ENCODE measurements at places on chromosomes 16 and 17. TPM values are rescaled to one million over a fixed set of nuclear protein-coding genes. Genes with fewer than 3 reads are reported as not detected.

- H3K4me3 ChIP-seq: peak overlapping the region; percentile 49
- H3K36me3 ChIP-seq: no peaks in the 10 kb centered on the region
- peak overlapping the region; percentile 80 for H3K27ac ChIP-seq
Measured at GRCh38 chr17:78314683-78315354, 45.1 kb downstream of the SOCS3 start.

- DNase-seq: peak; percentile 62
- H3K4me3 ChIP-seq: no peak overlapping the region
- H3K36me3 ChIP-seq: peaks cover 57% of the 10 kb centered on the region
- H3K4me1 ChIP-seq: peaks cover 28% of the 10 kb centered on the region
- no peak overlapping the region for H3K27ac ChIP-seq
Measured at GRCh38 chr17:2691069-2691871, 20.3 kb downstream of the CLUH start.

GRCh38 chr16:363766-364490, 6.4 kb downstream of the MRPL28 start:
- H3K4me3 ChIP-seq: no peak overlapping the region
- no peaks in the 10 kb centered on the region for H3K4me1 ChIP-seq
- peaks cover 5% of the 10 kb centered on the region for H3K27me3 ChIP-seq
- peaks cover 22% of the 10 kb centered on the region for H3K36me3 ChIP-seq

GRCh38 chr16:49195237-49195548, 86.4 kb downstream of the CBLN1 start:
- peaks cover 7% of the 10 kb centered on the region for H3K27me3 ChIP-seq
- no peak overlapping the region for H3K4me3 ChIP-seq
- H3K4me1 ChIP-seq: no peaks in the 10 kb centered on the region
- H3K27ac ChIP-seq: no peak overlapping the region
- no peak for DNase-seq

- no peak overlapping the region for H3K4me3 ChIP-seq
- no peaks in the 10 kb centered on the region for H3K36me3 ChIP-seq
- DNase-seq: no peak
- H3K27ac ChIP-seq: no peak overlapping the region
- no peaks in the 10 kb centered on the region for H3K4me1 ChIP-seq
Measured at GRCh38 chr17:60103957-60104356, 25.2 kb upstream of the HEATR6 start.

GRCh38 chr17:42050393-42051012, at the start of gene C17orf113:
Gene C17orf113, minus strand, starts transcription at chr17:42050601. Its CDS starts 7,225 bp downstream, at chr17:42043376.
- DNase-seq: peak; percentile 81
- peak within 1 kb of the TSS; percentile 60 for H3K27ac ChIP-seq
- H3K4me3 ChIP-seq: peak within 1 kb of the TSS; percentile 67
- H3K36me3 ChIP-seq: no peaks in the 10 kb centered on the region
- H3K27me3 ChIP-seq: peaks cover 9% of the 10 kb centered on the region

DNA sequence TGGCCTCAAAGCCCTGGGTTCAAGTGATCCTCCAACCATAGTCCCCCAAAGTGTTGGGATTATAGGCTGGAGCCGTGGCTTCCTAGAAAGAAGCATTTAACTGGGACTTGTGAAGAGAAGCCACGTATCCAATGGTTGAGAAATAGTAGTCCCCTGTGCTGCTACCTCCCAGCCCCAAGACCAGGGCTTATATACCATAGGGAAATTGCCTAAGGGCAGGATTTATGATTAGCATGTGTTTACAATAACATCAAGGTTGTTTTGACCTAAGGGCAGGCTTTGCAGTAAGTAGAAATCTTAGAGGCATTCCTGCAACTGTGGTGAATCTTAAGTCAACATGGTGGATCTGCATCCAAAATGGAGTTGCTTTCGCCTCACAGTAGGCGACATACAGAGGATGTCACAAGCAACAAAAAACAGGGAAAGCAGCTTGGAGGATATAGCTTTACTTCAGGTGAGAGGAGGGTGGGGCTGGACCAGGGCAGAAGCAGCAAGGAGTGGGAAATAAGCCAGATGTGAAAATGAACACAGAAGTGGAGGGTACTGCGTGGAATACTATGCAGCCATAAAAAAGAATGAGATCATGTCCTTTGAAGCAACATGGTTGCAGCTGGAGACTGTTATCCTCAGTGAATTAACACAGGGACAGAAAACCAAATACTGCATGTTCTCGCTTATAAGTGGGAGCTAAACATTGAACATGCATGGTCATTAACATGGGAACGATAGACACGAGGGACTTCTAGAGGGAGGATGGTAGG, 18.7 kb upstream of the NSMCE1 start:
- H3K4me3 ChIP-seq: no peak overlapping the region
- no peak for DNase-seq
- peaks cover 15% of the 10 kb centered on the region for H3K4me1 ChIP-seq
- no peaks in the 10 kb centered on the region for H3K36me3 ChIP-seq

DNA sequence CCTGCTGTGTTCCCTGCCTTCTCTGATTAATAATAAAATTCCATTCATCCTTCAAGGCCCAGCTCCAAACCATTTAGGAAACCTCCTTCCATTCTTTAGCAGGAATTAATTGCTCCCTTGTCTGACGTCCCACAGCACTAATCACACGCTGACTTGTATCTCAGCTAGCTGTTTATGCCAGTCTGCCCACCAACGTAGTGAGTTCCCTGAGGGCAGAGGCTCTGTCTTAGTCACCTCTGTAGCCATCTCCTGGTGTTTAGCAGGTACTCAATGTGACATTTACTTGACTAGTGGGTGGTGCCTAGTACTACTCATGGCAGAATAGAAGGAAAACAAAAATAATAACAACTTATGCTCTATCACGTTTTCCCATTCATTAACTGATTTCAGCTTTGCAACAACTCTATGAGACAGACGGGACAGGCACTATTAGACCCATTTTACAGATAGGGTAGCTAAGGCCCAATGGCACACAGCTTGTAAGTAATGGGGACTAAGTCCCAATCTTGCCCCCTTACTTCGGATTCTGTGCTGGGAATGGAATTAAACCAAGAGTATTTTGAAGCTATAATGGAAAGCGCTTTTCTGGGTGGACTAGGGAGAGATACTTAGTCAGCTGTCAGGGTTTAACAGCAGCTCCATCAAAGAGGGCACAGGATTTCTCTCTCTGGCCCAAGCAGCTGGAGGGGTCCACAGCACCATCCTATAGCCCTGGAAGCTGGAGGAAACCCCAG, 931 bp upstream of the WIPF2 start:
- DNase-seq: no peak
- H3K4me1 ChIP-seq: no peaks in the 10 kb centered on the region
- no peak overlapping the region for H3K4me3 ChIP-seq
- no peaks in the 10 kb centered on the region for H3K27me3 ChIP-seq
- H3K36me3 ChIP-seq: no peaks in the 10 kb centered on the region
- H3K27ac ChIP-seq: peak overlapping the region; percentile 90

DNA sequence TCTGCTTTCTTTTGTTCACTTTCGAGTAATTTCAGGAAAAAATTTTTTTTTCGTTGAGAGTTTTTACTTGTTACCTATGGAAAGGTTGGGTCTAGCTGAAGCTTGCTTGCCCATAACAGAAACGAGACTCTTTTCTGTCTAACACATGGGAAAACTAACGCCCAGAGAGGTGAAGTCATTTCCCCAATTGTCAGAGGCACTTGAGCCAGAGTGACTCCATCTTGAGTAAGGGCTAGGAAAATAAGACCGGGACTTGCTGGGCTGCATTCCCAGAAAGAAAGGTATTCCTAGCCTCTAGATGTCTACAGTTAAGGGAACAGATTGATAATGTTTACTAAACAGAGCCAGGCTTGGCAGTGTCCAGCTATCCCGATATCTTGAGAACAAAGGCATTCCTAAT, 26.8 kb downstream of the PRKCB start:
- no peak for DNase-seq
- no peaks in the 10 kb centered on the region for H3K27me3 ChIP-seq
- H3K27ac ChIP-seq: no peak overlapping the region
- H3K36me3 ChIP-seq: no peaks in the 10 kb centered on the region
- no peak overlapping the region for H3K4me3 ChIP-seq
- peaks cover 35% of the 10 kb centered on the region for H3K4me1 ChIP-seq

DNA sequence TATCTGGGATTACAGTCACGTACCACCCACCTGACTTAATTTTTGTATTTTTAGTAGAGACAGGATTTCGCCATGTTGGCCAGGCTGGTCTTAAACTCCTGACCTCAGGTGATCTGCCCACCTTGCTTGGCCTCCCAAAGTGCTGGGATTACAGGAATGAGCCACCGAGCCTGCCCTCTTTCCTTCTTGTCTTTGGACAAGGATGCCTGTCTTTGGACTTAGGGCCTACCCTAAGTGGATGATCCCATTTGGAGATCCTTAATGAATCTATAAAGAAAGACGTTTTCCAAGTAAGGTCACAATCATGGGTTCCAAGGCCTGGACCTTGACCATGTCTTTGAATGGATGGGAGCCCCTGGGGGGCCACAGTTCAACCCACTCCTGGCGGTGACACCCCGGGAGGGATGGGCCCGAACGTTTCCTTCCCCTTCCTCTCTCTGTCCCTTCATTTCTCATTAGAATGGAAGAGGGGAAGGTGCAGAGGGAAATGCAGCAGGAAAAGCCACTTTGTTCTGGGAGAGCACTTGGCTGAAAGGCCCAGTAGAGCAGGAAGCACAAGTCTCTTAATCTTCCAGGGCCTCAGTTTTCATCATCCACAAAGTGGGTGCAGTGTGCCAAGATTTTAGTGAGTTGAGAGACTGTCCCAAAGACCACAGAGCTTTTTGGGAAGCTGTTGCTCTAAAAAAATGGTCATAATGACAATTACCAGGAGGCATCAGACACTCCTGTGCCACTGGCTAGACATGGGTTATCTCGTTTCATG, 353.3 kb downstream of the SEC14L1 start:
- H3K4me1 ChIP-seq: peaks cover 31% of the 10 kb centered on the region
- H3K27me3 ChIP-seq: no peaks in the 10 kb centered on the region
- H3K36me3 ChIP-seq: peaks cover 64% of the 10 kb centered on the region

GRCh38 chr17:50360486-50361115, 12.4 kb downstream of the MRPL27 start:
- H3K4me1 ChIP-seq: peaks cover 7% of the 10 kb centered on the region
- H3K27ac ChIP-seq: no peak overlapping the region

DNA sequence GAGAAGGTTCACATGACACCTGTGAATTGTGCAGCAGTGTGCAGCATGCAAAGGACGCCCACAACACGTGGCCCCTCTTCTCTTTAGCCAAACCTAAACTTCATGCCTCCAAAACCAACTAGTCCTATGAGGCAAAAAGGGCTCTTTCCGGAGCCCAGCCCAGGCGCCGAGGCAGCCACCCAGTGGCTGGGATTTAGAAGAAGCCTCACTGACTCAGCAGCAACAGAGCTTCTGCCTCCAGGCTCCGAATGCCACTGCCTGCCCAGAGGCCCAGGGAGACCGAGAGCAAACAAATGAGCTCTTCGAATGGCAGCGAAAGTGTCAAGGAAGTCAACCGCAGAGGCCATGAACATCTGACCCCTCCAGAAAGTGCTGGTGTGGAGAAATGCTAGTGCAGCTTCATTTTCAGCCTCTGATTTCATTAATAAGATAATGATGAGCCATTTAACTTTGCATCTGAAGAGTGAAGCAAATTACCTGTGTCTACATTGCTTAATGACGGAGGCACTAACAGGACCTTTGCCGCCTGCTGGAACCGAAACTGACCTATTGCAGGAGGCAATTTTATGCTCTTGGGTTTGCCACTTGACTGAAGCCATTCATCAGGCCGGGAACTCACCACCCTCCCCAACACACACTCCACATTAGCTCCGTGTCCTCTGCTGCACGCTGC, 157.7 kb upstream of the RPL38 start:
- H3K4me3 ChIP-seq: no peak overlapping the region
- no peak overlapping the region for H3K27ac ChIP-seq
- no peaks in the 10 kb centered on the region for H3K36me3 ChIP-seq
- no peak for DNase-seq
- no peaks in the 10 kb centered on the region for H3K4me1 ChIP-seq
- peaks cover 22% of the 10 kb centered on the region for H3K27me3 ChIP-seq

DNA sequence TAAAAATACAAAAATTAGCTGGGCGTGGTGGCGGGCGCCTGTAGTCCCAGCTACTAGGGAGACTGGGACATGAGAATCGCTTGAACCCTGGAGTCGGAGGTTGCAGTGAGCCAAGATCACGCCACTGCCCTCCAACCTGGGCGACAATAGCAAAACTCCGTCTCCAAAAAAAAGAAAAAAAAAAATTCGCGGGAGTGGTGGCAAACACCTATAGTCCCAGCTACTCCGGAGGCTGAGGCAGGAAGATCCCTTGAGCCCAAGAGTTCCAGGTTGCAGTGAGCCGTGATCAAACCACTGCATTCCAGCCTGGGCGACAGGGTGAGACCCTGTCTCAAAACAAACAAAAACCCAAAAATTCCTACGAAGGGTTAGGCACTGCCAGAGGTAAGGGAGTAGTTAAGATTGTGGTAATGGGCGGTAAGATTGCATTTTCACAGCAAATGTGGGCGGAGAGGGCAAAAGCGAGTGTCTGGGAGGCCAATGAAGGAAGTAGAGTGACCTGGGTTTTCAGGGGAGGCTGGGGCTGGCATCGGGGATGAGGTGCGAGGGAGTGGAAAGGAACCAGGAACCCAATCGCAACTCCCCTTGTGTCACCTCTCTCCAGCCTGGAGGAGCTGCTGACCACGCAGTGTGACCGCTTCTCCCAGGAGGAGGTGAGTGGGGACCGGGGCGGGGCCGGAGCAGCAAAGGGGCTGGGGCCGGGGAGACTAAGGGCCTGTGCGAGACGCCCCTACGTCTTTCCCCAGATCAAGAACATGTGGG, 2.6 kb downstream of the MYL11 start:
- DNase-seq: no peak
- no peaks in the 10 kb centered on the region for H3K36me3 ChIP-seq
- H3K4me3 ChIP-seq: peak overlapping the region; percentile 66
- H3K27me3 ChIP-seq: no peaks in the 10 kb centered on the region

DNA sequence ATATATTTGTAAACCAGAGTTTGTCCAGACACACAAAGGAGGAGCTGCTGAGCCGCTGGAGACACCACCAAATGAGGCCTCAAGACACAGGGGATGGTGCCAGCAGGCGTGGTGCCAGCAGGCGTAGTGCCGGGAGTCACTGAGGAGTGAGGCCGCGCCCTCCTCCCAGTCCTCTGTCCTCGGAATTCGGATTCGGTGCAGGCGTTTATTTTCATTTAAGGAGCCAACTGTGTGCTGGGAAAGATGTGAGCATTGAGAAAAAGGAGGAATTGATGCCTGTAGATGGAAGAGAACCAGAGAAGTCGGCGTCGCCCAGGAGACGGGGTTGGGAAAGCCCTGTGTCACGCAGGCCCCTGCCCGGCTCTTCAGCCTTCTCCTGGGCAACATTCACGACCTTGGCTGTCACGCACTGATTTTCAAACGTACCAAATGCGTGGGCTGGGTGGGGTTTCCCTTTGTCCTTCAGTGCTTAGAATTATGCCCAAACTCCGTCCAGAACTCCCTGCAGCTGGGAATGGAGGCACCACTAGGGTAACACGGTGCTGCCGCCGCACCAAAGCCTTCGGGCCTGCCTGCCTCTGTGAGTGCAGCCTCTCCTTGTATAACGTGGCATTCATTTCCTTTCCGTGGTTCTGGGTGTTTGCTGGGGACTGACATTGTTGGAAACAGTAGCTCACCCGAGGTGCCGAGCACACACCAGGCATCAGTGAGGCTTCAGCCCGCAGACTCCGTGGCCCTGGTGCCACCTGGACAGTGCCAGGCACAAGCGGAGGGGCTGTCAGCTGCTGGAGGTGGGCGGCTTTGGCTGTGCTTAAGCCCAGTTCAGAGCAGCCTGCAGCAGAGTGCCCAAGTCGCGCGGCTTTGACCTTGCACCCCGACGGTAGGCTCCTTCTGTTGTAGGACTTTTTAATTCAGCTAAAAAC, 49.0 kb upstream of the CHMP6 start:
- peak overlapping the region; percentile 71 for H3K27ac ChIP-seq

GRCh38 chr16:1481906-1482835, 6.6 kb downstream of the PTX4 start:
- H3K36me3 ChIP-seq: no peaks in the 10 kb centered on the region
- H3K27me3 ChIP-seq: no peaks in the 10 kb centered on the region
- no peak for DNase-seq
- no peak overlapping the region for H3K4me3 ChIP-seq
- H3K27ac ChIP-seq: no peak overlapping the region
- H3K4me1 ChIP-seq: no peaks in the 10 kb centered on the region

Gene ZG16B
- total RNA-seq: not detected

Gene CALB2
- total RNA-seq: 4.6 TPM

Gene FA2H
- total RNA-seq: 2.1 TPM

Data from upper lobe of right lung (tissue), 1 donor.